HFFc6 (cell line): ENCODE measurements at places on chromosomes 13 and 19. TPM values are rescaled to one million over a fixed set of nuclear protein-coding genes. Genes with fewer than 3 reads are reported as not detected.

DNA sequence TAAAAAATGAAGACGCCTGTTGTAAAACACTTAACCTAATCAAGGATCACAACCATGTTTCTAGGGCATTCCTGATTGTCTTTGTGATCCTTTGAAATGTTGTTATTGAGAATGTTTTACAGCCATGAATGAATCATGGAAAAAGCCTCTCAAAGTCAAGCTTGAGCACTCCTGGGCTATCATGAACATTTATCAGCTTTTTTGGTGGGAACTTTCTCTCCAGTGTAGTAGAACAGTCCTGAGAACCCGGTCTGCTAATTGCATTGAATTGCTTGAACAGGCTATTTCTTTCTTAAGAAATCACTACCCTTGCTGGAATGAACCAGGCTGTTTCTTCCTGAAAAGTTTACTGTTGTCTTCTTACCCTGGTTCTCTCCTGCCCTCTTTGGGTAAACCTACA lies 516.5 kb downstream of the FGF9 start:
- H3K4me3 ChIP-seq, result no peak overlapping the region
- no peaks in the 10 kb centered on the region for H3K27me3 ChIP-seq
- no peak for DNase-seq
- no peaks in the 10 kb centered on the region for H3K4me1 ChIP-seq
- H3K36me3 ChIP-seq, result no peaks in the 10 kb centered on the region

- H3K27me3 ChIP-seq, result peaks cover 2% of the 10 kb centered on the region; the same call in 1 of the 2 replicates
- peak; percentile 50 for DNase-seq
- H3K27ac ChIP-seq, result peak overlapping the region; percentile 42; the same call in 1 of the 2 replicates
- peaks cover 35% of the 10 kb centered on the region for H3K4me1 ChIP-seq
Observed at GRCh38 chr19:48997972-48998371, 4.3 kb downstream of the RUVBL2 start.

DNA sequence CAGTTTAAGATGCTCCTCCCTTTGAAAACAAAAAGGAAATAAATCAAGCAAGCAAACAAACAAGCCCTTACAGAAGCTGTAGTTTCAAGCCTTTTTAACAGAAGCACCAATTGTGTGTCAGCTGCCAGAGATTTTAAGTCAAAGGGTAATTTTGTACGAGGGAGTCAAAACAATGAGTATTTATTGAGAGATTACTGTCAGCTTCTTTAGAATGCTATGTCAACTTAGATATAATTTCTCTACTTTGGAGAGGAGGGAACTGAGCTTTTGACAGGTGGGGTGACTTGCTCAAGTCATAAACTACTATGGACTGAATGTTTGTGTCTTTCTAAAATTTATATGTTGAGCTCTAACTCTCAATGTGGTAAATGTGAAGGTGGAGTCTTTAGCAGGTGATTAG lies 10.5 kb upstream of the CBY2 start:
- H3K4me1 ChIP-seq, result no peaks in the 10 kb centered on the region
- no peak for DNase-seq
- H3K4me3 ChIP-seq, result no peak overlapping the region
- H3K27me3 ChIP-seq, result peaks cover 6% of the 10 kb centered on the region
- H3K36me3 ChIP-seq, result no peaks in the 10 kb centered on the region

GRCh38 chr13:76683168-76683567 lies 203.0 kb downstream of the KCTD12 start:
- H3K36me3 ChIP-seq, result no peaks in the 10 kb centered on the region
- H3K4me3 ChIP-seq, result no peak overlapping the region
- H3K4me1 ChIP-seq, result no peaks in the 10 kb centered on the region
- peaks cover 3% of the 10 kb centered on the region; the same call in 1 of the 2 replicates for H3K27me3 ChIP-seq

DNA sequence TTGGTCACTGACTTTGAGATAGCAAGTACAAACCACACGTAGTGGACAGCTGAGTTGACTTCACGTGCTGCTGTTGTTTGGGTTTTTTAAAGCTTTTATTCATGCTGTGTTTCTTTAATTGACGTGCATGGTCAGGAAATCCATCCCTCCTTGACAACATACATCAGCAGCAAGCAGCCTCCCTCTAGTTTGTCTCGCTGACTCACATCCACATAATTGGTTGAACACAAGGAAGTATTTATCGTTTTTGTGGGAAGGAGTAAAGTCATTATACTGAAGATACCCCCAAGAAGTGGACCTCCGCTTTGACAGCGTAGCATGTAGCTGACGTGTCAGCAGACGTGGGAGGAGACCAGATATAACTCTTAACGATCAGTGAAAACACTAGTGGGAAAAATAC lies 355.8 kb downstream of the MYO16 start:
- H3K36me3 ChIP-seq, result no peaks in the 10 kb centered on the region
- no peak overlapping the region for H3K27ac ChIP-seq
- H3K4me1 ChIP-seq, result no peaks in the 10 kb centered on the region
- no peak for DNase-seq
- H3K4me3 ChIP-seq, result no peak overlapping the region
- H3K27me3 ChIP-seq, result peaks cover 18% of the 10 kb centered on the region; the same call in 1 of the 2 replicates

DNA sequence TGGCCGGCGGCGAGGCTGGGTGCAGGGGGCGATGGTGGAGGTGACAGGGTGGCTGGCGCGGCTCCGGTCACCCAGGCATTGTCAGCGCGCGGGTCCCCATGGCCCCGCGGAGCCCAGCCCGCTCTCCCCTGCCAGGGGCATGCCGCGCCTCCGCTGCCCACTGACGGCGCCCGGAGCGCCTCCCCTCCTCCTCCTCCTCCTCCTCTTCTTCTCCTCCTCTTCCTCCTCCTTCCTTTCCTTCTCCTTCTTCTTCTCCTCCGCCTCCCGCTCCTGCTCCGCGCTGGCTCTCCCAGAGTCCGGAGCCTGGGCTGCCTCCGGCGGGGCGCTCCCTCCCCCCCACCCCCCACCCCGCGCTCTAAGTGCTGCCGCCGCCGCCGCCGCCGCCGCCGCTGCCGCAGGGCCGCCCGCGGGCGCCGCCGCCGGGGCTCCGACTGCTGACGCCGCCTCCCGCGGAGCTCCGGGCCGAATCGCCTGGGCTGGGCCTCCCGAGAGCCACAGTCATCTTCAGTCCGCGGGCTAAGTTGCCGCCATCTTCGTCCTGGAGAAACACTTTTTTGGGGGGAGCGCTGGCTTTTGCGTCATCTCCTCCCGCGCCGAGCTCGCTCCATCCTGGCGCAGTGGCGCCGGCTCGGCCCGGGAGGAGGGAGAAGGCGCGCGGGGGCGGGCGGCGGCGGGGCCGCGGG lies 348.3 kb downstream of the LIG4 start:
- no peaks in the 10 kb centered on the region for H3K36me3 ChIP-seq
- no peak for DNase-seq
- peak overlapping the region; percentile 71 for H3K4me3 ChIP-seq
- peaks cover 7% of the 10 kb centered on the region for H3K27me3 ChIP-seq
- H3K4me1 ChIP-seq, result peaks cover 6% of the 10 kb centered on the region; the same call in 1 of the 2 replicates

- peaks cover 6% of the 10 kb centered on the region for H3K27me3 ChIP-seq
- H3K4me1 ChIP-seq, result peaks cover 23% of the 10 kb centered on the region
- no peaks in the 10 kb centered on the region for H3K36me3 ChIP-seq
- peak; percentile 49 for DNase-seq
- H3K27ac ChIP-seq, result no peak overlapping the region
- no peak overlapping the region for H3K4me3 ChIP-seq
Observed at GRCh38 chr19:19531951-19532805, 3.5 kb downstream of the YJEFN3 start.

- no peaks in the 10 kb centered on the region; the same call in 1 of the 2 replicates for H3K36me3 ChIP-seq
- peaks cover 29% of the 10 kb centered on the region; the same call in 1 of the 2 replicates for H3K4me1 ChIP-seq
- no peak overlapping the region for H3K27ac ChIP-seq
- peaks cover 1% of the 10 kb centered on the region for H3K27me3 ChIP-seq
- H3K4me3 ChIP-seq, result no peak overlapping the region
Observed at GRCh38 chr13:105213512-105213911, 1322.0 kb downstream of the EFNB2 start.

GRCh38 chr19:10876459-10877240 lies 5.3 kb downstream of the CARM1 start:
- DNase-seq, result no peak
- no peaks in the 10 kb centered on the region; the same call in 1 of the 2 replicates for H3K36me3 ChIP-seq
- H3K27me3 ChIP-seq, result no peaks in the 10 kb centered on the region; the same call in 1 of the 2 replicates
- H3K4me3 ChIP-seq, result no peak overlapping the region
- peaks cover 34% of the 10 kb centered on the region for H3K4me1 ChIP-seq

DNA sequence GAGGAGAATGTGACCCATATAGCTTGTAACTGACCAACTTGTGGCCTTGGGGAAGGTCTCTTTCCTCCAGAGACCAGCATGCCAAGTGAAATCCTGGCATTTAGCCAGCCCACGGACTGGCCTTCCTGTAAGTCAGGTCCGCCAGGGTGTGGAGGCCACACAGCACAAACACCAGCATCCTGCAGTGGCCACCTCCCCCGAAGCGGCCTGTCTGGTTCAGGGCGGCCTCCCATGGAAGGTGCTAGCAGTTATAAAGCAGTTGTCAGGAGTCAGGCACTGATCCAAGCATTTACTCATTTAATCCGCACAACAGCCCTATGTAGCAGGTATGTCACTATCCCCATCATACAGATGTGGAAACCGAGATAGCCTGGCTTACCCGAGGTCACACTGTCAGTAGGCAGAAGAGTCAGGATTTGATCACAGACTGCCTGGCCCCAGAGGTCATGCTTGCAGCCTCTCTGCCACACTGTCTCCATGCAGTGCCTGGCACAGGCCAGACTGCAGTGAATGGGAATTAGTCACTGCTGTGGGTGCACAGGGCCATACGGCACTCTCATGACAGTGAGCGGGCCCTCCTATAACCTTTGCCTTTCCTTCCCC lies 36.7 kb downstream of the CAPN12 start:
- peaks cover 52% of the 10 kb centered on the region for H3K27me3 ChIP-seq
- no peak overlapping the region for H3K4me3 ChIP-seq
- no peak for DNase-seq
- peaks cover 47% of the 10 kb centered on the region for H3K4me1 ChIP-seq
- H3K27ac ChIP-seq, result peak overlapping the region; percentile 89

GRCh38 chr19:30898353-30899103 lies 450.7 kb downstream of the TSHZ3 start:
- H3K4me3 ChIP-seq, result no peak overlapping the region
- H3K4me1 ChIP-seq, result no peaks in the 10 kb centered on the region
- H3K27ac ChIP-seq, result no peak overlapping the region
- DNase-seq, result no peak

DNA sequence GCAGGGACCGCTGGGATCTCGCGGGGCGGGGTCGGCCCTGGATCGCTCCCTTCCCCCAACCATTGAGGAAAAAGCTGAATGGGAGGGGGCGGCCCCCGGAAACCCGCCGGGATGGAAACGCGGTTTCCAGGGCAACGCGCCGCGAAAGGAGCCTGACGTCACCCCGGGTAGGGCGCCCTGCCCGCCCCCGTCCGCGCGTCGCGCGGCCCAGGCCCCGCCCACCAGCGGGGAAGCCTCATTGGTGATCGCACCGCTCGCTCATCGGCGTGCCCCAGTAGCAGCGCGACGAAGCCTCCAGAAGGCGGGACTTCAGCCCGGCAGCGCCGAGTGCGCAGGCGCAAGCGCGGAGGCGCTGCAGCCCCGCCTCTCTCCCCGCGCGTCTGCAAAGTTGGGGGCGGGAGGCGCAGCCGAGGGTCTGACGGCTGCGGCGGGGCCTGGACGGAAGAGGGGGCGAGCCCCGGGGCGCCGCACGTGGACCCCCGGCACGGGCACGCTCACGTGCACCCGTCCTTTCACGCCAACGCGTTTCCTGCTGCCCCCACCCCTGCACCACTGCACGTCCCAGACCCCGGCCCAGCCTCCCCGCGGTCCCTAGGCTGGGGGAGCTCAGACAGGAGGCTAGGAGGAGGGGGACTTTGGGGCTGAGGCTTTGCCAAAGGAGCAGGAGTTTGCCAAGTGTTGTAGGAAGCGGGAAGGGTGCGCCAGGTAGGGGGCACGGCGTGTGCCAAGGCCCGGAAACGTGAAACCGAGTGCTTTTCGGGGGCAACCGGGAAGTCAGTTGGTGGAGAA lies 8.2 kb upstream of the CIRBP start:
- peaks cover 5% of the 10 kb centered on the region; the same call in 1 of the 2 replicates for H3K36me3 ChIP-seq

- peak overlapping the region; percentile 49; the same call in 1 of the 2 replicates for H3K4me3 ChIP-seq
- H3K4me1 ChIP-seq, result no peaks in the 10 kb centered on the region
- peaks cover 4% of the 10 kb centered on the region for H3K27me3 ChIP-seq
- H3K36me3 ChIP-seq, result peaks cover 31% of the 10 kb centered on the region
- DNase-seq, result peak; percentile 39
Observed at GRCh38 chr19:58170860-58171259, 12.0 kb upstream of the ZNF274 start.

- H3K4me1 ChIP-seq, result no peaks in the 10 kb centered on the region
- H3K27me3 ChIP-seq, result peaks cover 14% of the 10 kb centered on the region
- no peak overlapping the region for H3K27ac ChIP-seq
- peaks cover 10% of the 10 kb centered on the region; the same call in 1 of the 2 replicates for H3K36me3 ChIP-seq
Observed at GRCh38 chr19:10921199-10921909, 7.1 kb downstream of the YIPF2 start.

- no peaks in the 10 kb centered on the region for H3K4me1 ChIP-seq
- no peak for DNase-seq
- no peak overlapping the region for H3K4me3 ChIP-seq
Observed at GRCh38 chr13:92315265-92315664, 911.3 kb upstream of the GPC6 start.

DNA sequence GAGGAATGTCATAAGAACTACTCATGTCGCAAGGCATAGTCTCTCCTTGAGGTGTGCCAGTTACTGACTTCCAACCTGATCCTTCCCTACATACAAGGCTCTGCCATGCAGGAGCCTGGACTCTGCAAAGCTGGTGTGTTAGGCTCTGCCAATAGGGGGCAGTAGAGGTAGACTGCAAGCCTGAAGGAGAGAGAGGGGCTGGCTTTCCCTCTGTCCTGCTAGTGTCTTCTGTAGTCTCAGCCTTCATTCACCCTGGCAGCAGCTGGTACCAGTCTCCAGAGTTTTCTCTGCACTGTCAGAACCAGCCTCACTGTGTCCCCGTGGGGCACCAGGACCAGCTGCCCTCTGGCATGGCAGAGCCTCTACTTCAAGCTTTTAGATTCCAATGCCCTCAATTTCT lies 14.5 kb downstream of the SHISA2 start:
- no peaks in the 10 kb centered on the region for H3K36me3 ChIP-seq
- no peak for DNase-seq
- no peak overlapping the region for H3K4me3 ChIP-seq

DNA sequence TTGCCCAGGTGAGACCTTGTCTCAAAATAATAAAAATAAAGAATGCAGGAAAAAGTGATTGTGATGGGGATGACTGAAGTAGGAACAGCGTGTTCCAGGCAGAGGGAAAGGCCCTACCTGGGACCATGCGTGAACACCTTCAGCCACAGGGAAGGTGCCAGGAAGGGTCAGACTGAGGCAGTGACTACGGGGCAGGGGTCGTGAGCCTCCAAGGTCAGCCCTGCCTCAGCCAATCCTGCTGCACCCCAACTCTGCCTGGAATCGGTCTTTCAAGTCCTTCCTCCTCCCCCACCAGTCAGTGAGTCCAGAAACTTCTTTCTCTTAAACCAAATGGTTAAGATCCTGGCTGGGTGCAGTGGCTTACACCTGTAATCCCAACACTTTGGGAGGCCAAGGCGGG lies 16.1 kb upstream of the TLE2 start:
- no peak for DNase-seq
- H3K4me3 ChIP-seq, result no peak overlapping the region
- peaks cover 6% of the 10 kb centered on the region for H3K27me3 ChIP-seq

Gene SYNGR4
- not detected in 3 replicates for total RNA-seq

Gene ZNF77
- total RNA-seq, result 2.3 to 2.6 TPM (median 2.5 TPM) in 3 replicates

Gene DDX39A
- 50.8 to 82.7 TPM (median 81.0 TPM) in 3 replicates for total RNA-seq

Gene ZNF534
- not detected in 2 replicates for total RNA-seq

Gene CD33
- not detected in 3 replicates for total RNA-seq

Gene PSG5
- 22.5 to 58.7 TPM (median 29.2 TPM) in 3 replicates for total RNA-seq

Gene IGFL2
- not detected in 3 replicates for total RNA-seq

Gene RABAC1
- 269 to 377 TPM (median 283 TPM) in 3 replicates for total RNA-seq

Gene MBD3L3
- not detected in 3 replicates for total RNA-seq
